Activated CD4-positive, alpha-beta T cell treated with anti-CD3 and anti-CD28 coated beads for 1 hour (primary cell): ENCODE measurements at places on chromosomes 12 and 14.

DNA sequence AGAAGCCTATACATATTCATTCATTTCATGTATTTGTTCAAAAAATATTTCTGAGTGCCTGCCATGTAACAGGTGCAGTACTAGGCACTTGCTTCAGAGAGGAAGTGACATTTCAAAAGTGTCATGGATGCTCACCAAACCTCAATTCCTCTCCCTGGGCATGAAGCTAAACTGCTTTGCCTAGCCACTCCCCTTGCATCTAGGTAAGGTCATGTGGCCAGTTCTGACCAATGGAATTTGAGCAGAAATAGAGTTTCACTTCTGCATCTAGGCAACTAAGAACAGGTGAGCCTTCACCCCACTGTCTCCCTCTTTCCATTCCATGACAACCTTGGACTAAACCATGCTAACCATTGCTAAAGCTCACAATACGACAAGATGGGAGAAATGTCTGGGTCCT lies 27.6 kb downstream of the TC2N start:
- no peak for DNase-seq

- no peak for DNase-seq
Measured at GRCh38 chr14:78746086-78746595, 576.0 kb downstream of the NRXN3 start.

DNA sequence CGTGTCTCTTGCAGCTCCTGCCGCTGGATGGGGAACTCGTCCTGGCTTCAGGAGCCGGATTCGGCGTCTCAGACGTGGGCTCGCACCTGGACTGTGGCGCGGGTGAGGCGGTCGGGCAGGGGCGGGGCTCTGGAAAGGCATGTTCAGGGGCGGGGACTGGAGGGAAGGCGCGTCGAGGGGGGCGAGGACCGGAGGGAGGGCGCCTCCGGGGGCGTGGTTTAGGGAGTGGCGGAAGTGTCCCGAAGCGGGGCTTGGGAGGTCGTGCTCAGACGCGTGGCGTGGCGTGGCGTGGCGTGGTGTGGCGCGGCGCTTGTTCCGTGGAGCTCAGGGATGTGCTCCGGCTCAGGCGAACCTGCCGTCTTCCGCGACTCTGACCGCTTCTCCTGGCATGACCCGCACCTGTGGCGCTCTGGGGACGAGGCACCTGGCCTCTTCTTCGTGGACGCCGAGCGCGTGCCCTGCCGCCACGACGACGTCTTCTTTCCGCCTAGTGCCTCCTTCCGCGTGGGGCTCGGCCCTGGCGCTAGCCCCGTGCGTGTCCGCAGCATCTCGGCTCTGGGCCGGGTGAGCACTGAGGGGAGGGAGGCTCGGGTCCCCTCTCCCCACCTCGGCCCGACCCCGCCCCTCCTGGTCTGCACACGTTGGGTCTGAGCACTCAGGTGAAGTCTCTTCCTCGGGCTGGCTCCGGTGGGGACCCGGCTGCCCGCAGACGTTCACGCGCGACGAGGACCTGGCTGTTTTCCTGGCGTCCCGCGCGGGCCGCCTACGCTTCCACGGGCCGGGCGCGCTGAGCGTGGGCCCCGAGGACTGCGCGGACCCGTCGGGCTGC lies 6.2 kb downstream of the AMN start:
- peak; percentile 65 for DNase-seq

DNA sequence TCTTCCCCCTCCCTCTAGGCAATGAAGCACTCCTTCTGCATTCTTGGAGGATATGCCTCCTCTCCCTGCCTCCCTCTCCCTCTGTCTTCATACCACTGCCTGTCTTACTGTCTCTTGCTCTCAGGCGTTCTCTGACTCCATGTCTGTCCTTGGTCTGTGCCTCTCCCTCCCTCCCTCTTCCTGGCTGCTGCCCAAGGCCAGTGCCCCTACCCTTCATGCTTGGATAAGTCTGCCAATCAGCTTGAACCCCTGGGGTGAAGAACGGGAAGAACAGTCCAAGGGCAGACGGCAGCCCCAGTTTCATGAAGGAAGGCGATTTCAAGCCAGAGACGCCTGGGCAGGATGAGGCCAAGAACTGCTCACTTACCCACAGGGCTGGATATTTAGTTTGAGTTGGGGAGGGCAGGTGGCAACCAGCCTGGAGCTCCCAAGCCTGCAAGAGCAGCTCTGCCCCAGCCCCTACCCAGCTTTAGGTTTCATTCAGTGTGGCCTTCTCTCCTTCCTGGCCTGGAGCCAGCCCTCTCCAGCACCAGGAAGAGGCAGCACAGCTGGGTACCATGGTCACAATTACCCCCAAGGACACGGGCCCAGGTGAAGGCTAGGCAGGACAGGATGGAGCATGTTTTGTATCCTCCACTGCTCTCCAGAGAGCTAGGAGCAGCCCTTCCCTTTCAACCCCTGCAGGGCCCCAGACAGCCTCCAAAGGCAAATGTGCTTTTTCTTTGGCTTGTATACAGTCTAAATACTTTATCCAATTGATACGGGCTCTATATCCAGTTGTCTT lies 35.8 kb upstream of the LTBP2 start:
- no peak for DNase-seq

- DNase-seq, result no peak
Measured at GRCh38 chr14:67665868-67666267, 8.6 kb downstream of the VTI1B start.

- no peak for DNase-seq
Measured at GRCh38 chr14:92596331-92596907, 82.8 kb downstream of the RIN3 start.

DNA sequence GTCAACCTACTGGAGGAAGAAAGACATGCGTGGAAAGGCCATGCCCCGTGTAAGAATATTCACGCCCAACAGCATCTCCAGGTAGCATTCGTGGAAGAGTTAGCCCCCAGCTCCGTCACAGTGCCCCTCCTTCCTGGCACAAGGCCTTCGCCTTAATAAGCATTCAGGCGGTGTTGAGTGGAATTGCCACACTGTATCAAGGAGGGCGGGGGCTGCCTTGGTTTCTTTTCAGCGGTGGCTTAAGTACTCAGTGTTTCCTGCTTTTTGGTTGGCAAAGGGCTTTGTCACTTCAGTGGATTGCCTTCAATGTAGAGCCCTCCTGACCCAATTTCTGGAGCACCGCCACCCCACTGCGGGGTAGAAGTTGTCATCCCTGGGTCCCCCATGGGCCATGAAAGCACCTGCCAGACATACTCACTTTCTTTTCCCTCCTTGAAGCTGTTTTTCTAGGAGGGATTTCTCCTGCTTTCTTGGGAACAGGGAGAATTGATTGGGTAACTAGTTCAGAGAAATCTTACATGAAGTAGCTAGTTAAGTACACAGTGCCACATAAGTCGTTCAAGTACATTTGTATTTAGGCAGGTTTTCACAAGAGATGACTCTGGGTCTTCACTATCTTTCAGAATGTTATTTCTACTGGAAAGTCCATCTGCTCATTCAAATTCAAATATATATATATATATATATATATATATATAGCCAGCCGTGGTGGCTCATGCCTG lies 65.5 kb upstream of the STON2 start:
- DNase-seq, result no peak

- DNase-seq, result no peak
Measured at GRCh38 chr12:78981-79380, 12.4 kb downstream of the IQSEC3 start.

GRCh38 chr12:103833095-103833775 lies 7.8 kb downstream of the NT5DC3 start:
- DNase-seq, result no peak

DNA sequence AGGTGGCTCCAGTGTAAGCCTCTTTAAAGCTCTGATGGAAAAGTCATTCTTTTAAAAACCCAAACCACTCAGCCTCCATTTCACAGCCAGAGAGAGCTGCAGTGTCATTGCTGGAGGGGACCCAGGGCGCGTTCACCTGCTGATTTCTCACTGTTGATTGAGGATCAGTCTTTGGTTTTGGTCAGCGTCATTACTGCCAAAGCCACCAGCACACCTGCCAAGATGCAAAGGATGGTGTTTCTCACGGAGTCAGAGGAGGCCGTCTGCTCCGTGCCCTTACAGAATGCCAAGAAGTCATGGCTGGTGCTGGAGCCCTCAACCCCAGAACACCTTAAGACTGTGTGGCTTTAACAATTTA lies 32.8 kb upstream of the BATF start:
- DNase-seq, result no peak

GRCh38 chr14:21748869-21749303 lies 75.3 kb upstream of the OR4E1 start:
- DNase-seq, result peak; percentile 22

- no peak for DNase-seq
Measured at GRCh38 chr14:29351996-29352705, 575.5 kb downstream of the PRKD1 start.

DNA sequence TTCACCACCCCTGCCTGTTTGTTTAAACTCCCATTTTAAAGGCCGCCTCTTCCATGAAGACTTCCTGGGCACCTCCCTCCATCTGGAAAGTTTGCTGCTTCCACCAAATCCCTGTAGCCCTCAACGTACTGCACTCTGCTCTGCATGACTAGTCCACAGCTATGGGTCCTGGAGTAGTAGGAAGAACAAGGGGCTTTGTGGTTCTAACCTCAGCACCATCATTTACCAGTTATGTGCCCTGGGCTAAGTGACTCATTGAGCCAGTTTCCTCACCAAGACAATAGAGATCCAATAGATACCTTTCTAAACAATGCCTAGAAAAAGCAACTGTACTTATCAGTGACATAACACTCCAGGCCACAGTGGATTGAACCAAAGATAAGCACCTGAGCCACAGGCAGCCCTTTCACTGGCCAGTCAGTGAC lies 8.5 kb upstream of the LTBP2 start:
- DNase-seq, result no peak

GRCh38 chr14:53458368-53458814 lies 305.3 kb upstream of the DDHD1 start:
- no peak for DNase-seq

DNA sequence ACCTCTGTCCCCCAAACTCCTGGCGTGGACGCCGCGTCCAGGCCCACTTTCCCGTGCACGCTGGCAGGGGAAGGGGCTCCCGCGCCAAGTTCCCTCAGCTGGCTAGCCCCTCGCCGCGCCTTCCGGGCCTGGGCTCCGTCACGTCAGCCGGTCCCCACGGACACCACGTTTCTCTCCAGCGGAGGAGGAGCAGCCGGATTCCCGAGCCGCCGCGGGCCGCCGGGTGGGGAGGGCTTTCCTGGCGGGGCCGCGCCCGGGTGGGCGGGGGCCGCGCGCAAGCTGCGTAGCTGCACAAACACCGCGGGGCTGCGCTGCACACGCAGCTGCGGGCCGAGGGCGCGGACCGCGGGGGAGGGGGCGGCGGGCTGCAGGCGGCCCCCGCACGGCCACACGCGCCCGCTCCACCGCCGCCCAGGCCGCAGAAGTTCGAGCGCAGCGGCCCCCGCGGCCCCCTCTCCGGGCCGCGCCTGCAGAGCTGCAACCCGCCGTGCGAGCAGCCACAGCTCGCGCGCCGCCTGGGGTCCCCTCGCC lies 45.1 kb upstream of the PNMA1 start:
- peak; percentile 37 for DNase-seq

GRCh38 chr12:19744705-19745218 lies 305.5 kb downstream of the AEBP2 start:
- DNase-seq, result no peak

DNA sequence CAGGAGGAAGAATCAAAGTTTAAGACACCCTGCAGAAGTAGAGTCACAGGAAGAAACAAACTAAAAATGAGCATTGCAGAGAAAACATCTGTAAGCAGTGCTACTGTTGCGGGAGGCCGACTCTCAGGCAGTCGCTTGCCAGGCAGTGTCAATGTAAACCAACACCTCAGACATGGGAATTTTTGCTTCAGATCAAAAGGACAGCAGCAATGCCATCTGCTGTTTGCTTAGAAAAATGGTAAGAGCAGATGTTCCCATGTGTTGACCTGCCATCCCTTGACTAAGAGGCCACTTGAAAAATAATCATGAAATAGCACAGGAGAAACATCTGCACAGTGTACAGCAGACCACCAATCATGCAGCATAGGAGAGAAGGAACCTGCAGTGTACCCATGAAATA lies 196.6 kb downstream of the SLC25A21 start:
- DNase-seq, result no peak

GRCh38 chr14:86237733-86238132 lies 707.8 kb downstream of the FLRT2 start:
- no peak for DNase-seq

GRCh38 chr14:93759719-93760307 lies 28.5 kb downstream of the PRIMA1 start:
- DNase-seq, result no peak

GRCh38 chr12:109523504-109523903 lies 46.1 kb downstream of the UBE3B start:
- DNase-seq, result no peak

GRCh38 chr12:7497661-7498060 lies 5.9 kb downstream of the CD163 start:
- no peak for DNase-seq

DNA sequence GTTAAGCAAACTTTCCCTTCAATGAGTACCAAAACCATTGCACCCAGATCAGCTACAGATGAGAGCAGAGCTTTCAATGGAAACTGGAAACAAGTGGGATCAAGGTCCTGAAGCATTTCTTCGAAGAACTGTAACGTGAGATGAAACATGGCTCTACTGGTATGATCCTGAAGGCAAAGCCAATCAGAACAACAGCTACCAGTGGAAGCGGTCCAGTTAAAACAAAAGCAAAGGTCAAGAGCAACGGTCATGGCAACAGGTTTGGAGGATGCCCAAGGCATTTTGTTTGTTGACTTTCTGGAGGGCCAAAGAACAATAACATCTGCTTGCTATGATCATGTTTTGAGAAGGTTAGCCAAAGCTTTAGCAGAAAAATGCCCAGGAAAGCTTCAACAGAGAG lies 137.9 kb upstream of the CPSF6 start:
- DNase-seq, result no peak

DNA sequence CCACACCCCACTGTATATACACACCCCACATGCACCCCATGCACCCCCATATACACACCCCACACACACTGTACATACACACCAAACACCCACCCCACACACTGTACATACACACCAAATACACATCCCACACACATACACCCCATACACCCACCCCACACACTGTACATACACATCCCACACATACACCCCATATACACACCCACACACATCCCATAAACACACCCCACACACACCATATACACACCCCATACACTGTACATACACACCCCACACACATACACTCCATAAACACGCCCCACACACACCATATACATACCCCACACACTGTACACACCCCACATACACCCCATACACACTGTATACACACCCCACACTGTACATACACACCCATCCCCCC lies 82.3 kb downstream of the NOC4L start:
- DNase-seq, result no peak

DNA sequence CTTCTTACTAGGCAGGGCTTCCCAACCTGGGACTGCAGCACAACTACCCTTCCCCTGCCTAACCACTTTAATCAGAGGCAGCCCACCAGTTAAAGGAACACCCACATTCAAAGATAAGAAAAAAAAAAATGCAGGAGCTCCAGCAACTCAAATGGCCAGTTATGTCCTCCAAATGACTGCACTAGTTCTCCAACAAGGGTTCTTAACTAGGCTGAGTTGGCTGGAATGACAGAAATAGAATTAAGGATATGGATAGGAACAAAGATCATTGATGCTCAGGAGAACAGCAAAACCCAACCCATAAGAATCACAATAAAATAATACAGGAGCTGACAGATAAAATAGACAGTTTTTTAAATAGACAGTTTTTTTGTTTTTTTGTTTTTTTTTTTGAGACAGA lies 154.2 kb downstream of the PLCZ1 start:
- no peak for DNase-seq
